ENCODE measurements at places on chromosomes 6 and 20. TPM values are rescaled to one million over a fixed set of nuclear protein-coding genes. Genes with fewer than 3 reads are reported as not detected.

GRCh38 chr6:157244175-157244574 lies 79.1 kb downstream of the TMEM242 start:
- no peak overlapping the region for H3K27ac ChIP-seq
- no peaks in the 10 kb centered on the region for H3K36me3 ChIP-seq
- H3K4me3 ChIP-seq, result no peak overlapping the region
- H3K27me3 ChIP-seq, result no peaks in the 10 kb centered on the region
- H3K4me1 ChIP-seq, result no peaks in the 10 kb centered on the region
- DNase-seq, result no peak

DNA sequence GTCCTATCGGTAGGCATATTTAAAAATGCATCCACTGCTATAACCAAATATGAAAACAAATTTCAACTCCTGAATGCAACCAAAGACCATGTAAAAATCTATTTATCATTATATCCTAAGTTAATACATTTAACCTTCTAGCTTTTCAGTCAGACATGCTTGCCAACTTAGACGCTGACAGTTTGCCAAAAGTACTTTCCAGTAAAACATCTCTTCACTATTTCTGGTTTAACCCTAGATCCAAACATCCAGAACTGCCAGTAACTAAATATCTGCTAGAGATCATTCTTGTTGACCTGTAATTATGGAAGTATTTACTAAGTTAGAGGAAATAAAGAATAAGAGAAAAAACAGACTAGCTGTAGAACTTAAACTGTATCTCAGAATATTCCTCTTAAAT lies 210.2 kb upstream of the THEMIS start:
- H3K27me3 ChIP-seq, result no peaks in the 10 kb centered on the region
- H3K4me1 ChIP-seq, result no peaks in the 10 kb centered on the region
- H3K27ac ChIP-seq, result no peak overlapping the region
- no peak overlapping the region for H3K4me3 ChIP-seq
- no peak for DNase-seq

Gene MYCT1
- 0.09 TPM for total RNA-seq

GRCh38 chr6:166904101-166904746 lies 52.1 kb downstream of the RNASET2 start:
- no peak overlapping the region for H3K27ac ChIP-seq
- H3K27me3 ChIP-seq, result no peaks in the 10 kb centered on the region
- peak; percentile 60 for DNase-seq
- no peaks in the 10 kb centered on the region for H3K4me1 ChIP-seq
- H3K36me3 ChIP-seq, result no peaks in the 10 kb centered on the region

Gene SESN1
- total RNA-seq, result 17.5 TPM

Gene BMP6
- total RNA-seq, result 0.61 TPM

DNA sequence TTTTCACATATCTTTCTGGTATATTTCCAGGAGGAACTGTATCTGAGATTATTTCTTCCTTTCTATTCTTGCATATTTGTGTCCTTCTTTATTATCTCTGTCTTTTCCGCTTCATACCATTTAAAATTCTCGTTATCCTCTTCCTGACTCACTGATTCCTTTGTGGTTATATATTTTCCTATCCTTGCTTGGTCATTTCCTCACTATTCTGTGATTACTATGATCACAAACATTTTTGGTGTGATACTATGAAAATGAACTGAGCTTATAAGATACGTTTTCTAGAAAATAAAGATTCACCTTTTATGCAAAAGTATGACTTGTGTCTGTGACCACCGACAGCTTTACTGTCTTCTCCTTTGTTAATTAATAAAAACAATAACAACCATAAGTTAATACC lies 26.5 kb upstream of the MYCT1 start:
- no peaks in the 10 kb centered on the region for H3K4me1 ChIP-seq
- no peaks in the 10 kb centered on the region for H3K36me3 ChIP-seq
- no peak overlapping the region for H3K27ac ChIP-seq
- DNase-seq, result no peak

- peaks cover 3% of the 10 kb centered on the region for H3K36me3 ChIP-seq
- H3K27me3 ChIP-seq, result no peaks in the 10 kb centered on the region
- H3K27ac ChIP-seq, result no peak overlapping the region
- H3K4me3 ChIP-seq, result no peak overlapping the region
Observed at GRCh38 chr20:58184063-58184462, 44.4 kb downstream of the ANKRD60 start.

- no peaks in the 10 kb centered on the region for H3K27me3 ChIP-seq
- H3K4me3 ChIP-seq, result no peak overlapping the region
- DNase-seq, result no peak
- H3K36me3 ChIP-seq, result no peaks in the 10 kb centered on the region
Observed at GRCh38 chr6:146587459-146587858, 11.3 kb upstream of the ADGB start.

Gene TDRD6
- 0.02 TPM for total RNA-seq

DNA sequence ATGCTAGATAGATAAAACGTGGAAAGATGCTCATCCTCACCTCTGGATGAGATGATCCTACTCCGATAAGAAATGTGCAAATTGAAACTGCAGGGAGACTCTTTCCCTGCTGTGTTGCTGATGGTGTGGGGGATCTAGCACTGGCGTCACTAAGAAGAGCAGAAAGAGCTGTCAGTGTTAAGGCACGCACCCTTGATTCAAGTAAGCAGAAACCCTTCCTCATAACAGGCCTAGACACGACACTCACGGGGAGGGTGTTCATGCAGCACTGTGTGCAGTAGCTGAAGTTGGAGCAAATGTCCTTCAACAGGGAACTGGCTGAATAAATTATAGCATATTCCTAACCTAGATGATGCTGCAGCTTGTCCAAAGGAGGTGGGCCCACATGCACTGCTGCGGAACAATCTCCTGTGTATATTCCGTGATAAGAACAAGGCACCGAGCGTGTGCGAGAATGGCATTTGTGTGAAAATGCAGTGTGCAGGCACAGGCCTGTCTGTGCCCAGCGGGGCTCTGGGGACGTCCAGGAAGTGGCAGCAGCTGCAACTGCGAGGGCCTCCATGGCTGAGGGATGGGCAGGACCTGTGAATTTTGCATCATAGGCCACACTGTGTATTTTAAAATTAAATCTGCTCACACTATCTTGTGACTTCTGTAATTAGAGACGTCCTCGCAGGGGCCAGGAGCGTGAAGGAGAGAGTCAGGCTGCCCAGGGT lies 64.0 kb downstream of the TCP11 start:
- H3K27me3 ChIP-seq, result no peaks in the 10 kb centered on the region
- H3K36me3 ChIP-seq, result peaks cover 40% of the 10 kb centered on the region
- DNase-seq, result no peak
- no peaks in the 10 kb centered on the region for H3K4me1 ChIP-seq

Gene BEND6
- total RNA-seq, result 2.3 TPM

Gene MCM8
- 33.3 TPM for total RNA-seq

- peaks cover 5% of the 10 kb centered on the region for H3K36me3 ChIP-seq
- no peak overlapping the region for H3K4me3 ChIP-seq
- no peaks in the 10 kb centered on the region for H3K27me3 ChIP-seq
- H3K27ac ChIP-seq, result no peak overlapping the region
- H3K4me1 ChIP-seq, result no peaks in the 10 kb centered on the region
Observed at GRCh38 chr20:19808498-19808897, 50.4 kb downstream of the RIN2 start.

DNA sequence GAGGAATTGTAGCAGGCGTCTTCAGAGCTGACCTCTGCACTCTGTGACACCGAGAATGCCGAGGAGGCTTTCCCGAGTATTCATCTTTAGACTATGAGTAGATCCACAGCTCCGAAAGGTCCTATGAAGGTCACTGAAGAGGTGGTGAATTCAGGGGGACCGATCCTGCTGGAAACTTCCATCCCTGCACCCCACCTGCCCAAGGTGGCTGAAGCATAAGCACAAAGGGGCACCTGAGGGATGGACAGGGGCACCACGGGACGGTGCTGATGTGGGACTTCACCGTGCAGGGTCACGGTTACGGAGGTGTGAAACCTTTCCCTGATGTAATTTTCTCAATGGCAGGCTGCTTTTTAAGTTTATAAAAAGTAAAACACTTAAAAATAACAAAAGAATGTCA lies 24.4 kb downstream of the DIDO1 start:
- peak overlapping the region; percentile 16 for H3K4me3 ChIP-seq
- peaks cover 50% of the 10 kb centered on the region for H3K36me3 ChIP-seq
- no peaks in the 10 kb centered on the region for H3K27me3 ChIP-seq
- H3K27ac ChIP-seq, result no peak overlapping the region
- no peaks in the 10 kb centered on the region for H3K4me1 ChIP-seq
- no peak for DNase-seq

- H3K4me1 ChIP-seq, result no peaks in the 10 kb centered on the region
- no peak within 1 kb of the TSS for H3K4me3 ChIP-seq
- DNase-seq, result peak; percentile 57
- no peak within 1 kb of the TSS for H3K27ac ChIP-seq
- H3K36me3 ChIP-seq, result peaks cover 17% of the 10 kb centered on the region
Observed at GRCh38 chr20:31474758-31475427, at the start of the genes DEFB124 and REM1. TSS of gene DEFB124 (minus strand) at chr20:31475127. CDS start at chr20:31473013, 2,114 bp downstream. TSS of gene REM1 (plus strand) at chr20:31475288. CDS start at chr20:31476446, 1,158 bp downstream.

Gene CEP162
- total RNA-seq, result 11.4 TPM

DNA sequence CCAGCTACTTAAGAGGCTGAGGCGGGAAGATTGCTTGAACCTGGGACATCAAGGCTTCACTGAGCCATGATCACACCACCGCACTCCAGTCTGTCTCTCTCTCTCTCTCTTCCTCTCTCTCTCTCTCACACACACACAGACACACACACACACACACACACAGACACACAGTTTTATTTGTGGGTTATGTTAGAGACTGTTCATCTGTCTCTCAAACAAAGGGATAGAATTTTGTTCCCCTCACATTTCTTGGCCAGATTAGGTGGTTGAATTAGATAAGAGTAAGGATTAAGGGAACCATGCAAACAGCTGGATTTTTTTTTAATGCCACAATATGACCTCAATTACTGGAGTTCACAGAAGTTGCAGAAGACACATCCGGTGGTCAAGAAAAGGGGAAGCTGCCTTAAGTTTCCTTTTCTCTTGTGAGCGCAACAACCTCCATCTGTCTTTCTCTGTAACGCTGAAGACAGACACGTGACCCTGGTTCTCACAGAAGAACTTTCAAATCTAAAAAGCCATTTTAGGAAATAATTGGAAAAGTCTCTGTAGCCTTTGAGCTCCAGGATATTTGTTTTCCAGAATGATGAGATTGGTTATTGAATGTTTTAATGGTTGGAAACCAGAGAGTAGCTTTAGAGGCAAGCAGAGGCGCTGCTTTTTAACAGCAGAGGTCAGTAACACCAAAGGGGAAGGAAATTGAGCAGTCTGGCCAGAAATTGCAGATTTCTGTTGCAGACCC lies 32.9 kb upstream of the LGSN start:
- H3K4me1 ChIP-seq, result no peaks in the 10 kb centered on the region
- no peaks in the 10 kb centered on the region for H3K27me3 ChIP-seq
- H3K4me3 ChIP-seq, result no peak overlapping the region
- H3K36me3 ChIP-seq, result no peaks in the 10 kb centered on the region
- no peak overlapping the region for H3K27ac ChIP-seq
- DNase-seq, result peak; percentile 40

DNA sequence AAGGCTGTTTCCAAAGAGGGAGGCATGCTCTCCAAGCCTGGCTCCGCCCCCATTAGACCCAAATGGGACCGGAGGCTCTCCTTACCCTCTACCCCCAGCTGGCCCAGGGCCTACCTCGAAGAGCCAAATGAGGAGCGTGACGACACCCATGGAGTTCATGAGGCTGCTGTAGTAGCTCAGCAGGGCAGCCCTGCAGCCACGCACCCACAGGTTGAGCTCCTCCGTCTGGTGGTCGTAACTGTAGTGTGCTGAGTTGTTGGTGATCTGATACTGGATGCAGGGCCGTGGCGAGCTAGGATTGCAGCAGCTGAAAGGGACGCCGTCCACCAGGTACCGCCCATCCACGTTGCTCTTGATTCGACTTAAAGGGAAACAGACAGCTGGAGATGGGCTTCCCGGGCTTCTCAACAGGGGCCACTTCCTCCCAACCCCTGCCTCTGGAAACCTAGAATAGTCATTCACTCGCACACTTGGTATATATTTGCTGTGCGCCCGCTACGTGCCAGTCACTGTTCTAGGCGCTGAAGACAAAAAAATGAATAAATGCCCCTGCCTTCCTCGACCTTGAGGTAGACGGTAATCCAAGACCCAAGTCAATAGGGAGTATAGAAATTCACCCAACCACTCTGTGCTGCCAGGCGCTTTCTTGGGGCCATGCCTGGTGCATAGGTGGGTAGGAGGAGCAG lies 18.0 kb downstream of the PRPH2 start:
- H3K27ac ChIP-seq, result no peak overlapping the region
- H3K27me3 ChIP-seq, result no peaks in the 10 kb centered on the region
- no peak overlapping the region for H3K4me3 ChIP-seq
- DNase-seq, result peak; percentile 71
- H3K4me1 ChIP-seq, result no peaks in the 10 kb centered on the region

- H3K27ac ChIP-seq, result no peak overlapping the region
- H3K36me3 ChIP-seq, result peaks cover 16% of the 10 kb centered on the region
- no peaks in the 10 kb centered on the region for H3K4me1 ChIP-seq
- no peak overlapping the region for H3K4me3 ChIP-seq
Observed at GRCh38 chr20:35891375-35891774, 62.9 kb downstream of the SCAND1 start.

GRCh38 chr6:71982389-71982788 lies 96.0 kb downstream of the RIMS1 start:
- DNase-seq, result no peak
- no peaks in the 10 kb centered on the region for H3K27me3 ChIP-seq
- H3K36me3 ChIP-seq, result no peaks in the 10 kb centered on the region
- no peaks in the 10 kb centered on the region for H3K4me1 ChIP-seq
- H3K4me3 ChIP-seq, result no peak overlapping the region

DNA sequence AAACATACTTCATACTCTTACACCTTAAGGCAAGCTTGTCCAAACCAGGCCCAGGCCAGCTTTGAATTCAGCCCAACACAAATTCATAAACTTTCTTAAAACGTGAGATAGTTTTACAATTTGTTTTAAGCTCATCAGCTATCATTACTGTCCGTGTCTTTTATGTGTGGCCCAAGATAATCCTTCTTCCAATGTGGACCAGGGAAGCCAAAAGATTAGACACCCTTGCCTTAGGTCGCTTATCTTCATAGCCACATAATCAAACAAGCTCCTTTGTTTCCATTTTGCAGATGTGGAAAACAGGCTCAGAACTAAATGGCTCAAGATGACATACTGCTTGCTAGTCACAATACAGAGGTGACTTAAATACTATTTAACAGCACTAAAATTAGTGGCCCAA lies 6.0 kb downstream of the SALL4 start:
- no peak overlapping the region for H3K27ac ChIP-seq
- DNase-seq, result no peak
- H3K27me3 ChIP-seq, result no peaks in the 10 kb centered on the region
- peaks cover 20% of the 10 kb centered on the region for H3K36me3 ChIP-seq
- H3K4me3 ChIP-seq, result no peak overlapping the region

Gene GRM4
- total RNA-seq, result 5.3 TPM

GRCh38 chr6:151723152-151723551 lies 84.3 kb upstream of the ESR1 start:
- no peak overlapping the region for H3K4me3 ChIP-seq
- DNase-seq, result no peak
- H3K27ac ChIP-seq, result no peak overlapping the region
- H3K27me3 ChIP-seq, result no peaks in the 10 kb centered on the region

Gene HAO1
- not detected for total RNA-seq

- peak overlapping the region; percentile 75 for H3K4me3 ChIP-seq
- peaks cover 80% of the 10 kb centered on the region for H3K27me3 ChIP-seq
- no peak overlapping the region for H3K27ac ChIP-seq
- peak; percentile 59 for DNase-seq
Observed at GRCh38 chr6:50724381-50725124, 11.2 kb downstream of the TFAP2D start.

Gene NUP153
- total RNA-seq, result 96.1 TPM

Gene HDGFL1
- total RNA-seq, result not detected

- no peak for DNase-seq
- no peaks in the 10 kb centered on the region for H3K27me3 ChIP-seq
- no peaks in the 10 kb centered on the region for H3K36me3 ChIP-seq
- H3K27ac ChIP-seq, result no peak overlapping the region
- H3K4me3 ChIP-seq, result no peak overlapping the region
Observed at GRCh38 chr20:21608777-21609176, 94.9 kb upstream of the NKX2-2 start.

- no peak overlapping the region for H3K27ac ChIP-seq
- H3K27me3 ChIP-seq, result no peaks in the 10 kb centered on the region
- no peak overlapping the region for H3K4me3 ChIP-seq
- no peak for DNase-seq
Observed at GRCh38 chr6:95279616-95280015, 297.7 kb upstream of the MANEA start.

Gene PEDS1
- 32.4 TPM for total RNA-seq

All from H9 (cell line).